Esophagus muscularis mucosa (tissue), 4 donors: ENCODE measurements at places on chromosomes 11 and 22. TPM values are rescaled to one million over a fixed set of nuclear protein-coding genes. Genes with fewer than 3 reads are reported as not detected.

DNA sequence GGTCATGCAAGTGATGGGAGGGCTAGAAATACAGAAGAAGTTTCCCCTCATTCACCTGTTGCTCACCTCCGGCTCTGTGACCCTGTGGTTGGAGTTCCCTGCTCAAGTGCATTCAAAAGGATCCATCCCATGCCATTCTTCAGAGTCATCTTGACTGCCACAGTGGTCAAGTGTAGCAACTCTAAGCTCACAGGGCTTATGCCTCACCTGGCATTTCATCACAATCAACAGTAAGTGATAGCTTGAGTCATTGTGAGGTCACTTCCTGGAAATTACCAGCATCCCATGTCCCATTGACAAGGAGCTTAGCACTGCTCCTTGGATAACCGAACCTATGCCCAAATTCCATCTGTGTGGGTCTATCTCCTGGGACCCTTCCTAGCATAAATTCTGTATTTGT lies 55.6 kb downstream of the OR4C45 start:
- no peaks in the 10 kb centered on the region for H3K36me3 ChIP-seq
- H3K4me1 ChIP-seq = no peaks in the 10 kb centered on the region
- H3K27ac ChIP-seq = no peak overlapping the region
- peaks cover 9% of the 10 kb centered on the region for H3K27me3 ChIP-seq
- no peak overlapping the region for H3K4me3 ChIP-seq
- DNase-seq = no peak

The ACAT1 gene
- total RNA-seq = 170 TPM

The SLC17A6 gene
- not detected for total RNA-seq

The ALG9 gene
- total RNA-seq = 18.4 TPM
